ENCODE measurements at places on chromosomes 7 and 10.

GRCh38 chr10:114541081-114541796 is 116.8 kb downstream of the ABLIM1 start:
- DNase-seq: peak; percentile 81

DNA sequence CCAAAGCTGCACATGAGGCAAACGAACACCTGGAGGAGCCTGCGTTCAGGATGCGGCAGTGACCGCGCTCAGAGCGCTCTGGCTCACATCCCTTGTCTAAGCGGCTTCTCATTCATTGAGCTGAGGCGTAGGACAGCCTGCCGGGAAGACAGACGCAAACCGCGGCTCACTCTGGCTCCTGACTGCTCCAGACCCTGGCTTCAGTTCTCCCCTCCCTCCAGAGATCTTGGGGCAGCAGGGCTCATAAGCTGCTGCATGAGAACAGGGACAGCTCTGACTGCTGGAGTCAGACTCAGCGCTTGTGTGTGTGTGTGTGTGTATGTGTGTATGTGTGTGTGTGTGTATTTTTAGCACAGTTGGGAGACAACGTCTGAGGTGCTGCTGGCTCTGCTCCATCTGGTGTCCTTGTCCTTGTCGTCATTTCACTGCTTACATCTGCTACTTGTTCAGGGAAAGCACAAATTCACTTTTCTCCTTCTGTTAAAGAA is 15.8 kb upstream of the LYZL2 start:
- peak; percentile 29 for DNase-seq

DNA sequence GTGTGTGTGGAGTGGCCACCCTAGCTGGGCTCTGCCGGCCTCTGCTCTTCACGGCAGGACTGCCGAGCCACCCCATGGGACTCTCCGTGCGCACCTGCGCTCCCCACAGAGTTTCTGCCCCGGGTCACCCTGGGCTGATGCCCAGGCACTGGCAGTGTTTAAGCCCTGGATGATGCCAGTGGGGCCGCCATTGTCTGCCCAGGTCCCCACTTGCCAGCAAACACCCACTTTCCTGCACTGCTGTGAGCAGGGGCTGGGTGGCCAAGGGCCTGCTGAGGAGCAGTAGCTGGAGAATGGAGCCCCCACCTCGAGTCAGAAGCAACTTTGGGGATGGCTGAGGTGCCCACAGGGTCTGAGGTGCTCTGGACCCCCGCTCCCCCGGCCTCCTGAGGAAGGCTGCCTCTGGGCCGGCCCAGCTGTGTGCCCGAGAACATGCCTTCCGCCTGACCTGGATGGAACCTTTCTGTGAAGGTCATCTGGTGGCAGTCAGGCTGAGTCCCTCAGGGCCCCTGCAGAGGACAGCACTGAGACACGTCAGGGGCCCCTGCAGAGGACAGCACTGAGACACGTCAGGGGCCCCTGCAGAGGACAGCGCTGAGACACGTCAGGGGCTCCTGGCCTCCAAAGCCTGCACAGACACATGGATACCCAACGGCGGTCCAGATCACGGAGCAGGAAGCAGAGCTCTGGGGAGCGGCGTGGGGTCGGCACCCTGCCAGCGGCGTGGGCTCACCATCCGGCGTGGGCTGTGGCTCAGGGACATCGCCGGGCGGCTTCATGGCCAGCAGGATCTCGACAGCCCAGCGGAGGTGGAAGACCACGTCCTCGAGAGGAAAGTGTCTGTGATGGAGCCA is 62.0 kb downstream of the CFAP46 start:
- DNase-seq: no peak

DNA sequence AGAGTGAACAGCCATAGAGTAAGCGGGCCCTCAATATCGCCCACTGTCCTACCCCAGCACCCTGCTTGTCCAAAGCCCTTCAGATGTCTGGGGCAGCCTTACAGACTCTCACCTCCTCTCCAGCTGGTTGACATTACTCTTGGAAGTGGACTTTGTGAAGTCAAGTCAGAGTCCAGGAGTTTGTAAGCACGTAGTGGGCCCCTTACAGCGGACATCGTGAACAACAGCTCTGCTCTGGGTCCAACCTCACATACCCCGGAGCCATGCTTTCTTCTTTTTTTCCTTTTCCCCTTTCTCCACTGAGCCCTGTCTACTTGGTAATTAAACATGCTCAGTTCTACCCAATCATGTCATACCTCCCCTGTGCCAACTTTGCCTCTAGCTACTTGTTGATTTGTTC is 17.5 kb downstream of the HNRNPF start:
- DNase-seq: no peak

DNA sequence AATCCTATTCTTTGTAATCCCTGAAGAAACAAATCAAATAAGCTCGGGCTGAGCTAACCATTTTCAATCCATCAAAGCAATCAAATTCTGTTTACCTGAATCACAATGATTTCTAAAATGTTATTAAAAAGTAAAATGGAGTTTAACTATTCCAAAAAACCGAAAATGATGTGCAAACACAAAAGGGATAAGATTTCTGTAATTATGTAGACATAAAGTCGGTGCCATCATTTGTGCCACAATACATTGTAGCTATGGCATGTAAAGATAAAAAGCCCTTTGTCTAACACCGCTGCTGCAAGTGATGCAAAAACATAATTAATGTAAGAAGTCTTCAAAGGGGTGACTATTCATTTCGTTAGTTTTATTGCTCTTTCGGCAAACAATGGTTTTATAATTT is 125.1 kb upstream of the FAM204A start:
- DNase-seq: no peak

DNA sequence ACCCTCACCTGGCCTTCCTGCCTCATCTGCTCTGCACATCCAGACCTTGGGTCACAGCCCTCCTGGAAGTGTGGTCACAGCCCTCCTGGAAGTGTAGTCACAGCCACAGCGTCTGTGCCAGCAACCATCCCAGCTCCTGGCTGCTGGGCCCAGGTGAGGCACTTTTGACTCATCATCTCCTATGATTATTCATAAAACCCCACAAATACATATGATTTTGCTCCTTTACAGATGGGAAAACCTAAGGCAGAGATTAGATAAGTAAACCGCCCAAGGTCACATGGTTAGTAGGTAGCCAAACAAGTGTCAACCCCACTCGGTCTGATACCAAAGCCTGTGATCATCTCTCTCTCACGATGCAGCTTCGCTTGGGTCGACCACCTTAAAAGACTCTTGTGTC is 94.3 kb downstream of the PRLHR start:
- DNase-seq: no peak

DNA sequence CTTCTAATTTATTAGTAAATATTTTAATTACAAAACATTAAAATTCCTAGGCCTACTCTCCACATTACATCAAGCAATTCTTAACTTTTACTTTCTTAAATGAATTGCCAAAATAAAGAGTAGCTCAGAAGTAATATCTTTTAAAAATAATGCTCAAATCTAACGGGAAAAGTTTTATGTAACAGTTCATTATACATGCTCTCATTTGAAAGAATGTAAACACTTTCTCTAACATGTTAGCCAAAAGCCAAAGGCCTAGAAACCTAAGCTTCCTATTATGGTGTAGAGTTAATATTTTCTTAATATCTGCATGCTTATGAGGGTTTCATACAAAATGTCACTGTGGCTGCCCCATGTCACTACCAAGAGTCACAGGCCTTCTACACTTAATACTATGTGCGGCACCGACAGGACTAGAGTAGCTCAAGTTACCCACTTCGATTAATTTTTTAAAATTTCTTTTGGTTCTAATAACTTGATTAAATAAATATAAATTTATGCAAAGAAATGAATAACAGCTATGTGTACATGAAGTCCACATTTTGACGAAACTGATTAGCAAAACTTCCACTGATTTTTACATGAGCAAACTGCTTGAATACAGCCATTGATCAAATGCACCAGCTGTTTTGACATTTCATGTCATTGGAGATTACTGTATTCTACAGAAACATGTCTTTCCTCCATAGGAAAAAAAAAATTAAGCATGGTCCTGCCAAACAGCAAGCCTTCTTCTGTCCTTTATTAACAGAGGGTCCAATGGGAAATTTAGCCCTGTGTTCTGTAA is 3.5 kb downstream of the COBL start:
- DNase-seq: no peak

DNA sequence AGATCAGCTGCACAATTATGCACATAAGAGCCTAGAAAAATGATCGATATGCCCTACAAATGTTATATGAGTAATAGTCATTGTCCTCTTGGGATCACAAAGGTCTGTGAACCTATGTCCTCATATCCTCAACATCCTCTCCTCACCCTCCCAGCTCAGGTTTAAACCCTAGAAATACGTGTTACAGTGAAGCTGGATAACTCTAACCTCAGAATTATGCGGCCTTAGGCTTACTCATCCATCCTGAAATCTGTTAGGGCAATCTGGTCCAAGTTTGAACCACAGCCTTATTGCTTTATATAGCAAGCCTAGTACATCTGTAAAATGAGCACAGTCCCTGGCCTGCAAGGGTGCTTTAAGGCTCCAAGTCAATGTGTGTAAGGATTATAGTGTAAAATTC is 84.2 kb upstream of the FRMD4A start:
- DNase-seq: no peak

DNA sequence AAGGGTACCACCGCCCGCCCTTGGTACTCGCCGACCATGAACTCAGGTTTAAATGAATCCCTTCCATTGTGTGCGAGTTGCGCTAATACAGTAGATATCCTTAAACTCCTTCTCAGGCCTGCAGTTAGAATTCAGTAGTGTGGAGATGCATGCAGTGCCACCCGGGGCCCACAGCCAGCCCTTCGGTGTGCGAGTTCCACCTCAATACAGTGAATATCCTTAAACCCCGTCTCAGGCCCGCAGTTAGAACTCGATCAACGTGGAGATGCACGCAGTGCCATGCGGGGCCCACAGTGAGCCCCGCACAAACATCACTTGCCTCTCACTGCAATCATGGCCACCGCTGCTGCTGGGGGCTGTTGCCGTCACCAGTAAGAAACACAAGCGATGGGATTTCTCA is 261.9 kb downstream of the MAD1L1 start:
- DNase-seq: no peak

DNA sequence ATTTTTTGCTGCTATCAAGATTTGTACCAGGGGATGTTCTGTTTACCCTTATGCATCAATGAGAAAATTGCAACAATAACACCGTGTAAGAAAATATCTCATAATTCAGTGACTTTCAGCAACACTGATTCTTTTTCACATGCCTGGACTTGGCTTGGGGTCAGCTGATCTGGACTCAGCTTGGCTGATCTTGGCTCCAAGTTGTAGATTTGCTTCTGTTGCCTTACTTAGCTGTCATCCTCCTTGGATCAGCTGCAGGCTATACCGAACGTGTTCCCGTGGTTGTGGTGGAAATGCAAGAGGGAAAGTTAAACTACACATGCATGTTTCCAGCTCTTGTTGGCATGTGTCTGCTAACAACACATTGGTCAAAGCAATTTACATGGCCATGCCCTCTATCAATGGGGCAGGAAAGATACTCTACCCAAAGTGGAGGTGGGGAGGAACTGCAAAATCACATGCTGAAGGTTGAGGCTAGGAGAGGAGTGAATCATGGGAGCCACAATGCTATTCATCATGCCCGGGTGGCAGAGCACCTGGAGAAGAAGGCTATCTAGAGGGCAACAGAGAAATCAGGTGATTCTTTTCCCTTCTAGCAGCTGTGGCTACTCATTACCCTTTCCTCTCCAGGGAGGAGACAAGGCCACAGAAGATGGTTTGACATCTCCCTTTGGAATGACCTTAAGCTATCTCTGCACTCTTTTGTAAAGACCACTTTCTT is 1276.3 kb upstream of the AUTS2 start:
- DNase-seq: no peak

DNA sequence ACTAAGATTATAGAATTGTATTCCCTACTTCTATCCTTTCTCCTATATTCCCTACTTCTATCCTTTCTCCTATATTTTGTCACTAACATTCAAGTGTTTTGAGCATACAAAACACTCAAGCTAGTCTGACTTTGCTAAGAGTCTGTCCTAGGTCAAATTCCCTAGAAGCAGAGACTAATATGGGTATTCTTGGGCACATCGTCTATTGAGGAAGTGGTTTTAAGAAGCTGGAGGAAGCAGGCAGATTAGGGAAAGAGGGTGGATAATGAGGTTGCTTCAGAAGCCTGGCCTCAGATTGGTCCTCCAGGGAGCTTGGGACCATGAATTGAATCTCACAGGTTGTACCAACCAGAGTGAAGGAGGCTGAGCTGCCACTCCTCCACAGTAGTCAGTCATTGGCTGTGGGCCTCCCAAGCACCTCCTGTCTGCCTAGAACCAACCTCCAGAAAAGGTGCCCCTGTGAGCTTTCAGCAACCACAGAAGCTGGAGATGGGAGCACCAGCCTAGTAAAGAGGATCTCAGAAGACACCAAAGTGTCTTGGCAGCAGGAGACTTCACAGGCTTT is 295.9 kb upstream of the PHF14 start:
- no peak for DNase-seq

GRCh38 chr7:21352540-21353387 is 75.1 kb upstream of the SP4 start:
- no peak for DNase-seq

DNA sequence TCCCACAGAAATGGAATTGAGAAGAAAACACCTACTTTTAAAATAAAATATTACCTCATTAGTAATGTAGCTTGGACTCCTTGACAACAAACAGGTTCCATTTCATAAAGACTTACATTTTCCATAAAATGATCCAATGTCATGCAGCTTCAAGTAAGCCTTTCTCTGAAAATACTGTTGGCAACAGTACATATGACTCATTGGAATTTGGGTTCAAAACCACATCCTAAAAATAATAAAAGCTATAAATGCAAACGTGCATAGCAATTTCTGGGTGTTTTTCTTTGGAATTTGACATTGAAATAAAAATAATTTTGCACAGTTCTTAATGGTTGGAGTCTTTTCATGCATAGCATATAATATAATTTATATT is 47.9 kb downstream of the FHIP2A start:
- DNase-seq: no peak
